GF-D8 (cell line): ENCODE measurements at places on chromosomes 2 and 18.
A peak's percentile ranks its signal among the peaks of the same experiment; 100 is the strongest.

DNA sequence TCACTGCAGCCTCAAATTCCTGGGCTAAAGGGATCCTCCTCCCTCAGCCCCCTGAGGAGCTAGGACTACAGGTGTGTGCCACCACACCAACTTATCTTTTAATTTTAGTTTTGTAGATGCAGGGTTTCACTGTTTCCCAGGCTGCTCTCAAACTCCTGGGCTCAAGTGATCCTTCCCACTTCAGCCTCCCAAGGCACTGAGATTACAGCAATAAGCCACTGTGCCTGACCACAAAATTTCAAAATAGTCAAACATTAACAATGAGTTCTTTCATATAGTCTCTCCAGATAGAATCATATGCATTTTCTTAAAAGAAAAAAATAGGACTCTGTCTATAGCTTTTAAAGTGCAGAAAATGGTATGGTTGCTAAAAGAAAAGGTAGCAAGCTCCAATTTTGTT is 24.9 kb upstream of the PID1 start:
- no peak for DNase-seq

GRCh38 chr18:24930971-24931370 is 421.0 kb downstream of the ZNF521 start:
- DNase-seq, result no peak

- DNase-seq, result peak; percentile 33
These were observed 4.4 kb upstream of the SPRED2 start for GRCh38 chr2:65436824-65437221.

- DNase-seq, result no peak
These were observed 1080.8 kb upstream of the DDX18 start for GRCh38 chr2:116733699-116734098.

DNA sequence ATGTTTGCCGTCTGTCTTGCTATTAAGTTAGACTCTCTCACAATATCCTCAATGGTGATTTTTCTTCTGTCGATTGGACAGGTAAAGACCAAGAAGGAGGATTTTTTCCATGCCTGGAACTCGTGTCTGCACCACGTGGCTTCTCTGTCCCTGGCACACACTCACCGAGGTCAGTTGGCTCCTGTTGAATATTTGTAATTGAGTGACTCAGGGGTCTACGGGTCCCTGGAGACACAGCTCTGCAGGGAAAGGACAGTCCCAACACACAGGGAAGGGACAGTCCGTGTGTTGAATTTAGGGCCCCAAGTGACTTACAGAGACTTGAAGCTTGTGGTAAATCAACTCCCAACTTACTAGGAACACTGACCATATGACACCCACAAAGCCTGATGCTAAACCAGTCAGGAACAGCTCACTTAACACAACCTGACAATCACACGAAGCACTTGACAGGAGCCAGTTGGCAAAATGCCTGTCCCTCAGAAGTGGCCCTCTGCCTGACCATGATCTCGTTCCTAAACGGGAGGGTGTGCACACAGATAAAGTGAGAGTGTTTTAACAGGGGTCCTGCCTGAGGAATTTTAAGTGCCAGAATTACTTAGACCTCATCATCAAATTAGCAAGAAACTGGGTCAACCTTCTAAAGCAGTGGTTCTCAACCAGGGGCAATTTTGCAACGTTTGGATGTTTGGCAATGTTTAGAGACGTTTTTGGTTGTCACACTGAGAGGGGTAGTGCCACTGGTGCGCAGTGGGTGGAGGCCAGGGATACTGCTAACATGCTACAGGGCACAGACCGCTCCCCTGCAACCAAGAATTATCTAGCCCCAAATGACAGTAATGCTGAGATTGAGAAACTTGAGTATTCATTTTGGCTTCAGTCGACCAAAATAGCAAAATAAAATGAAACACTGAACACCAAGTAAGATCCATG is 88.9 kb upstream of the BCL2L11 start:
- no peak for DNase-seq

GRCh38 chr18:75203416-75204268 is 5.3 kb downstream of the PTGR3 start:
- DNase-seq, result no peak

DNA sequence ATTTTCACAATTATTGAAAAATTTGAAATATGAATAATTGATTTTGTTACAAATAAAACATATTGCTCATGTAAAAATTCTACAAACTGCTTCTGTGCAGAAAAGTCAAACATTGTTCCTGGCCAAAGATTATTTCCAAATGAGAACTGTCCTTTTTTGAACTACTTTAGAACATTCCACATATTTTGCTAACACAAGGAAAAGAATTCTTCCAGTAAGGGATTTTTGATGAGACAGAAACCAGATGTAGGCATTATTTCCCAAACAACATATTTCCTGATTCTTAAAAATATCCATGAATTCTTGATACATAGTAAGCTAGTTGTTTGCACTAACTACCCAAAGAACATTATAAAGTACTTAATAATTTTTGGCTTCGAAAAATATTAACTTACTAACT is 715.2 kb downstream of the CCDC85A start:
- DNase-seq, result no peak
